ENCODE measurements at places on chromosomes 3 and 15.

GRCh38 chr3:134487406-134487805 lies 1.5 kb downstream of the CEP63 start:
- no peak for DNase-seq

GRCh38 chr3:195030791-195031321 lies 240.1 kb downstream of the XXYLT1 start:
- DNase-seq = peak; percentile 52

DNA sequence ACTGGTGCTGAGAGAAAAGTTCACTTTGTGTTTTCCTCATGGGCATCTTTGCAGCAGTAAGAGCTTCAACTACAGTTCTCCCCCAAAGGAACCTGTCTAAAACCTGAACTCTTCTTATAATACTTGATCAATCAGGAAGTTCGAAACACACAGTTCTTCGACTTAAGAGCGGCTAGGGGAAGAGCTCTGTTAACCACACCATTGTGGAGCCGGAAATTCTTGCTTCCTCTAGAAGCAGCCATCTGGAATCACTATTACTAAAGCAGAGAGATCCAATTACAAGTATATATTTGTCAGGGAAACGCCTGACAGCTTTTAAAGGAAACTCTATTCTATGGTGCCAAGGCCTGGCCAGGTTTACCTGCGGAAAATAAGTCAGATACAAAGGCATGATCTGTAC lies 337.3 kb upstream of the CBLB start:
- no peak for DNase-seq

GRCh38 chr15:92494806-92495336 lies 101.2 kb downstream of the ST8SIA2 start:
- no peak for DNase-seq

DNA sequence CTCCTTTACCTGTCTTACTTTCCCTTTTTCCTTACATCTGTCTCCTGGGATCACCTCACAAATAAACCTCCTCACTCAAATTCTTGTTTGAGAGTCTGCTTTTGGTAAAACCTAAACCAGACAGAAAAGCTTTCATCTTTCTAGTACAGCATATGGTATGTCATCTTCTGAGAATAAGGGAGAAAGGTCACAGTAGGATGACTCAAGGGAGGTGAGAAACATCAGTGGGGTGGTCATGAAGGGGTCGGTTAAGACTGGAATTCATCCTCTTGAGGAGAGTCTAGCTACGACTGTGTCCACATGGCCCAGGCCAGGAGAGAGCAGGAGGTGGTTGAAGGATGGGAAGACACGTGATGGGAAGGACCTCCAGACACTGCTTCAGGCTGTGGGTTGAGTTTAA lies 34.8 kb upstream of the CCK start:
- DNase-seq = no peak

- no peak for DNase-seq
Measured at GRCh38 chr3:148026009-148026588, 616.9 kb downstream of the ZIC1 start.

DNA sequence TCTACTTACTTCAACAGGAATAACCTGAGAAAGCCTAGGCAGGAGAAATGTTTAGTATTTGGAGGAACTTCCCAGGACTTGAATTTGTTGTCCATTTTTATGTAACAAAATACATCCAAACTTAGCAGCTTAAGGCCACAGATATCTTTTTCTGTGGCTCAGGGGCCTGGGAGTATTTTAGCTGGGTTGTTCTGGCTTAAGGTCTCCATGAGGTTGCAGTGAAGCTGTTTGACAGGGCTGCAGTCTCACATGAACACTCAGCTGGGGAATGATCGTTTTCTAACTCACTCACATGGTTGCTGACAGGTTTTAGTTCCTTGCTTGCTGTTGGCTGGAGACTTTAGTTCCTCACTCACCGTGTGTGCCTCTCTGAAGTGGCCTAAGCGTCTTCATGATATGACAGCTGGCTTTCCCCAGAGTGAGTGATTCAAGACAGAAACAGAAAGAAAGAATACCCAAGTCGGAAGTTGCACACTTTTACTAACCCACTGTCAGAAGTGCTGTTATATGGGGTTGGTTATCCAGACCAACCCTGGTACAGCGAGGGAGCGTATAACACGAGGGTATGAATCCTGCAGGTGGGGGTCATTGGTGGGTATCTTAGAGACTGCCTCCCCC lies 229.7 kb upstream of the TBL1XR1 start:
- no peak for DNase-seq

DNA sequence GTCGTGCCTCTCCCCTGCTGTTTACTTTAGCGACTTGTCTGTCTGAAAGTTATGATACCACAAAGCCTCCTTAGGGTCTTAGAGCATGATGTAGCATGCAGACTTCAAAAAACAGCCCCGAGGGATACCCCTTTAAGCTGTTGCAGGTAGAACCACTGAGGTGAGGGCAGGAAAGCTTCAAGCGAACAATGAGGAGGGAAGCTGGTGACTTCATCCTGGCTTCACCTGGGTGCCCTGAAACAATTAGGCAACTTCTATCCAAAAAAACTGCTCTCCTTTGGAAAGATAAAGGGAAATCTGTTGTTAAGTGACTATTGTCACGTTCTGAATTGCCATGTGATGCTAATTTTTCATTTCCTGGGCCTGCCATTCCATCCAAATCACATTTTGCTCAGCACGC lies 231.6 kb downstream of the SOX2 start:
- DNase-seq = no peak

DNA sequence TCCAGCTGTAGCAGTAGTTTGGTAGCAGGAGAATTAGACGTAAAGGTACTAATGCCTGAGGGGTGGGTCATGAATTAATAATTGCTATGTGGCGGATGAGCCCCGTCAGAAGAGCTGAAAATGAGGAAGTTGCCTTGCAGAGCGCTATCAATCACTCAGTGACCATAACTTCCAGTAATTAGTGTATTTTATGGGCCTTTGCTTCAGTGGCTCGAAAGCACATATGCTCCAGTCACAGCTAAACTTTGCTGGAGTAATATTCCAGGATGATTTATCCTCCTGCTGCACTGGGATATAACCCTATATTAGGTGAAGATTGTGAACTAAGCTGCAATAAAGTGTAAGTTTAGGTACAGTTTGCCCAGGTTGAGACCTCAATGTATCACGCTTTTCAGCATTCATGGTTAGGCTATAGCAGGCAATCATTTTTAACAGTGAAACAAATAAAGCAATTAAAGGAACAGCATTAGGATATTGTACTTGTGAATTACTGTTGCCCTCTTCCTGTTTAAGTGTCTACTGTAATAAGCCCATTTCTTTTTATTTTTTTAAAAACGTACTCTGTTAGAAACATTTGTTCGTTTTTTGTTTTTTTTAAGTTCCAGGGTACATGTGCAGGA lies 104.6 kb upstream of the SKOR1 start:
- DNase-seq = no peak

DNA sequence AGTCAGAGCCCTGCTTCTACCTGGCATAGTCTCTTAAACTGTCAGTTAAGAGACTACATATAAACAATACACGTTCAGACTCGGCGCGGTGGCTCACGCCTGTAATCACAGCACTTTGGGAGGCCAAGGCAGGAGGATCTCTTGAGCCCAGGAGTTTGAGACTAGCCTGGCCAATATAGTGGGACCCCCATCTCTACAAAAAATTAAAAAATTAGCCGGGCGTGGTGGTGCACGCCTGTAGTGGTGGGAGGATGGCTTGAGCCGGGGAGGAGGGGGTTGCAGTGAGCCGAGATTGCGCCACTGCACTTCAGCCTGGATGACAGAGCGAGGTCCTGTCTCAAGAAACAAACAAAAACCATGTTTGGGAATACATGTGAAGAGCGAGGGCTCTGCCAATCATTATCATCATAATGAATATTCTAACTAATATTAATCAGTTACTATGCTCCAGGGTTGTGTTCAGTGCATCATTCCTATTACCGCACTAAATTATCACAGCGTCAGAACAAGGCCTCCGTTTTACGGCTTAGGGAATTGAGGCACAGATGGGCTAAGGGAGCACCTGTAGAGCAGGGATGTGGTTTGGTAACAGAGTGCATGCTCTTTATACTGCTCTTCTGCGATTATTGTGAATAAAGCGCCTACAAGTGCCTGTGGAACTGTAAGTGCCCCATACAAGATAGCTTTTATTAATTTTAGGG lies 844 bp upstream of the UQCC5 start:
- no peak for DNase-seq

DNA sequence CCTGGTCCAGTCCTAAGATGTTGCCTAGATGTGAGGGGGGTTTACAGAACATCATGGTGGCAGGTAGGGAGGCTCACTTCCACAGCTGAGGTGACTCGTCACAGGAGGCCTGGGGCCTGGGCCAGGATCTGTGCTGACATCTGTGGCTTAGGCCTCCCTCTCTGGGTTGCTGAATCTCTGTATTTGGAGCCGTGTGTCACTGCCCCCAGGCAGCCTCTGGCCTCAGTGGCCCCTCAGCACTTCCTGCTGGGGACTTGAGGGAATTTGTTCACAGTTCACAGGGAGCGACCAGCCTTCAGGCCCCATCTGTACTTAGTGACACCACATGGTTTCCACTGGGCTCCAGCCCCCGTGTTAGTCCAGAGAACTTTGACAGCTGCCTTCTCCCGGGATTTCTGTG lies 41.7 kb upstream of the ADAMTSL3 start:
- DNase-seq = no peak

- DNase-seq = no peak
Measured at GRCh38 chr3:175729466-175729865, 870.3 kb downstream of the NAALADL2 start.

- peak; percentile 37 for DNase-seq
Measured at GRCh38 chr3:193736616-193737015, 143.6 kb downstream of the OPA1 start.
